ENCODE measurements at places on chromosomes 4 and X.

DNA sequence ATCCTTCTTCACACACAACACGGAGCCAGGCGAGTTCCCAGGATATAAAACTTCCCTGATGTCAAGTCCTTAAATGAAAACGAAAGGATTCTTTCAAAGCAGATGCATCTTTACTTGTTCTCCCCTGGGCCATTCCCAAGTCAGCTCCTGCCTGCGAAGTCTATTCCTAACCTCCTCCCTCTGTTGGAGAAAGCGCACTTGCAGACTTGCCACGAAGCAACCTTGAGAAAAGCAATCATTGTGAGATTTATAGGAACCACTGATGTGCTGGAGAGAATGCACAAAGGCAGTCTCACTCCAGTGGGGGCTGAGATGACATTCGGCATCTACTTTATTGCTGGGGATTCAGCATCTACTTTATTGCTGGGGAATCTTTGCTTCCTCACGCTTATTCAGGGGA is 155.7 kb downstream of the NSUN7 start:
- DNase-seq = no peak

GRCh38 chrX:71493111-71493613 is 39.7 kb upstream of the OGT start:
- DNase-seq = no peak

- peak; percentile 19 for DNase-seq
Measured at GRCh38 chr4:8192748-8193738, 6.0 kb upstream of the SH3TC1 start.

DNA sequence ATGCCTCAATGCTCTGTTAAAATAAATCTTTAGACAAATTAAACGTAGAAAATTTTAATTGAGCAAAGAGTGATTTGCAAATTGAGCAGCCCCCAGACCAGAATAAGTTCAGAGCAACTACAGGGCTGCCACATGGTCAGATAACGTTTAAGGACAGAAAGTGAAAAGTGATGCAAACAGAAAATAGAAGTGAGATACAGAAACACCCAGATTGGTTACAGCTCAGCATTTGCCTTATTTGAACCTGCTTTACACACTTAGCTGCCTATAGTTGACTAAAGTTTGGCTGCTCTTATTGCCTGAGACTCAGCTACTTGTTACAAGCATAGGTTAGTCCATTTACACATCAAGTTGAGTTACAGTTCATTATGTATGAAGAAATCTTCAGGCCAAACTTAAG is 1800.8 kb upstream of the PCDH10 start:
- no peak for DNase-seq

DNA sequence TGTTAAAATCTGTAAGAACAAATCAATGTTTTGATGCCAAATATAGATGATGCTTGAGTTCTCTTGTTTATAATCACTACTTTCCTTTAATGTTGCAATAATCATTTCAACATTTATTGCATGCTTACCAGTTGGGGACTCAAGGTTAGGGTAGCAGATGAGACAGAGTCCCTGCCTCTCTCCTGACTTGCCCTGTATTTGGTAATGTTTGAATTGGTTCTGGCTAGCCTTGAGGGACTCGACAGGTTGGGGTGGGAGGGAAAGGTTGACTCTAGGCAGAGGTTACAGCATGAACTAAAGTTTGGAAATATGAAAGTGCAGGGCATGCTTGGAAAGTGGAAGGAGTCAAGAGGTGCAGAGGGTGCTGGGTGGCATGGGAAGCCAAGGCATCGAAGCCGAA is 2.0 kb downstream of the SEC24B start:
- DNase-seq = no peak

DNA sequence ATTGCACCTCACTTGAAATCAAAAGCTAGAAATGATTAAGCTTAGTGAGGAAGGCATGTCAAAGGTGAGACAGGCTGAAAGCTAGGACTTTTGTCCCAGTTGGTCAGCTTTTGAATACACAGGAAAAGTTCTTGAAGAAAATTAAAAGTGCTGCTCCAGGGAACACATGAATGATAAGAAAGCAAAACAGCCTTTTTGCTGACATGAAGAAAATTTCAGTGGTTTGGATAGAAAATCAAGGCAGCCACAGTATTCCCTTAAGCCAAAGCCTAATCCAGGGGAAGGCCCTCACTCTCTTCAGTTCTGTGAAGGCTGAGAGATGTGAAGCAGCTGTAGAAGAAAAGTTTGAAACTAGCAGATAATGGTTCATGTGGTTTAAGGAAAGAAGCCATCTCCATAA is 150.8 kb downstream of the ADGRL3 start:
- no peak for DNase-seq

DNA sequence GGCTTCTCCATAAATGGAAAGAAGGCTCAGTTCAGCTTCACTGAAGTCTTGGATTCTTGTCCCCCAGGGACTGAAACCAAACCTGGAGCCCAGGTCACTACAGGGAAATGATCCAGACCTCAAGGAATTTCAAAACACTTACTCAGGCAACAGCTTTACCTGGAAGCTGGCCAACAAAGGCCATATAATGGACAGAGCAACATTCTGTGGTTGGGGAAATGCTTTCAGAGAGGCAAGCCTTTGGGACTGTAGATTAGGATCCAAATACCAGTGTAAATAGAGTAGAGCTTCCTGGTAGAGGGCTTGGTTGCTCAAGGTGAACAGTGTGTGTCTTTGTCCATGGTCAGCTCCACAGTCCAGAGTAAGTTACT is 57.0 kb upstream of the PROM1 start:
- no peak for DNase-seq

- DNase-seq = no peak
Measured at GRCh38 chrX:20132666-20133065, 9.0 kb downstream of the EIF1AX start.

GRCh38 chr4:118904935-118905334 is 16.3 kb downstream of the SYNPO2 start:
- no peak for DNase-seq

GRCh38 chr4:87732033-87732765 is 67.2 kb upstream of the IBSP start:
- DNase-seq = no peak

DNA sequence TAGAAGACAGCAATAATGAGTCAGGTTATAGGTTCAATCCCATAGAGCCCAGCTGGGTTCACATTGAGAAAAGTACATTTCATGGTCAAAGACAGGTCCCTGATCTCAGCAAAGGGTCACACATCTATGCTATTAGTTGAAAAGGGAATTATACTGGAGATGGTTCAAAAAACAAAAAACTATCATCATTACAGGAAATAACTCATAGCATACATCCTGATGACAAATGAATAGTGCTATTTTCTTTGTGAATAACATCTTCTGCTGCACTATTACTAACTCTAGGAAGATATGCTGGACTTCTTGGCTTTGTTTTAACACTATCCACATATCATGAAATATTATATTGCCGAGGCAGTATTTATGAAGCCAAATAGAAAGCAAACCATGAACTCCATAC is 202.5 kb upstream of the MAB21L2 start:
- no peak for DNase-seq

GRCh38 chr4:56986192-56986591 is 7.5 kb downstream of the POLR2B start:
- DNase-seq = no peak

GRCh38 chrX:133177202-133177601 is 41.0 kb downstream of the TFDP3 start:
- no peak for DNase-seq

DNA sequence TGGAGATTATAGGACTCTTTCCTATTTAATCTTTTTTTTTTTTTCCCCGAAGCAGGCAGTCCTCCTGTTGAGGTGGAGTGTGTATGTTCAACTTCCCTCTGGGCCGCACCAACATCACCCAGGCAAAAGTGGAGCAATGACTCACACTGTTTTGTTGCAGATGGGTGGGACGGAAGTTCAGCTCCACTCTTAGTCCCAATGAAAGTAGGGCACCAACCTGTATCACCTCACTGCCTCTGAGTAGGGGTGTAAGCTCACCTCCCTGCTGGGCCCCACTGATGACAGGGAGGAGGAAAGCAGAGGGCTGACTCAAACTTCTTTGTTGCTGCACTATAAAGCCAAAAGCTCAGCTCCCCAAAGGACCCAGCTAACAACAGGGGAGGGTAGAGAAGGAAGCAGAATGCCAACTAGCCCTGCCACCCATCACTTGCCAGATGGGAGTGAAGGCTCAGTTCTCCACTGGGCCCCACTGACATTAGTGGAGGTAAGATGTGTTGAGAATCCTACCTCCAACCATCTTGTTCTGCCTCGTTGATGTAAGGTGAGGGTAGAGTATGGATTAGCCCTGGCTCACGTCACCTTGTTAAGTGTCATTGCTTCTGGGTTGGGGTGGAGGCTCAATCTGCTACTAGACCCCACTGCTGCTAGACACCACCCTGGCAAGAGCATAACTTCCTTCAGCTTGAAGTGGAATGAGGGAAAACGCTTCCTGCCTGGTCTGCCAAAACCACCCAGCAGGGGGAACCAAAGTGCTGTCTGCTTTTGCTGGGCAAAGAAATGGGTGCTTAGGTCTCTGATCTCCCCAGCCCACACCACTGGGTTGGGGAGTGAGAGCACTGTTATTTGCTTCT is 14.1 kb downstream of the RPS6KA3 start:
- DNase-seq = peak; percentile 10

DNA sequence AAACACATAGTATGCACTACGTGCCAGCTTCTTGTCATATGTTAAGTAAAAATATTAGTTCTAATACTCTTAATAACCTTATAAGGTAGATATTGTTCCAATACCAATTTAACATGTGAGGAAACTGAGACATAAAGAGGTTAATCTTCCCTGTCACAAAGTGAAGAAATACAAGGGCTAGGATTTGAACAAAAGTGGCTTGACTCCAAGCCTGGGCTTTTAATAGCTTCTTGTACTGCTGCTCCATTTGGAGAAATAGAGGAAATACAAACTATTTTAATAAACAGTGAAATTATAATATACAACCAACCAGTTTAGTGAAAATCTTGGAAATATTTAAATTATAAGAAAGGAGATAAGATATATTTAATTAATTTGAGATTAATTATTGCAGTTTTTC is 33.2 kb downstream of the TLL1 start:
- DNase-seq = no peak

- DNase-seq = no peak
Measured at GRCh38 chrX:100674705-100675104, 30.7 kb downstream of the SRPX2 start.

DNA sequence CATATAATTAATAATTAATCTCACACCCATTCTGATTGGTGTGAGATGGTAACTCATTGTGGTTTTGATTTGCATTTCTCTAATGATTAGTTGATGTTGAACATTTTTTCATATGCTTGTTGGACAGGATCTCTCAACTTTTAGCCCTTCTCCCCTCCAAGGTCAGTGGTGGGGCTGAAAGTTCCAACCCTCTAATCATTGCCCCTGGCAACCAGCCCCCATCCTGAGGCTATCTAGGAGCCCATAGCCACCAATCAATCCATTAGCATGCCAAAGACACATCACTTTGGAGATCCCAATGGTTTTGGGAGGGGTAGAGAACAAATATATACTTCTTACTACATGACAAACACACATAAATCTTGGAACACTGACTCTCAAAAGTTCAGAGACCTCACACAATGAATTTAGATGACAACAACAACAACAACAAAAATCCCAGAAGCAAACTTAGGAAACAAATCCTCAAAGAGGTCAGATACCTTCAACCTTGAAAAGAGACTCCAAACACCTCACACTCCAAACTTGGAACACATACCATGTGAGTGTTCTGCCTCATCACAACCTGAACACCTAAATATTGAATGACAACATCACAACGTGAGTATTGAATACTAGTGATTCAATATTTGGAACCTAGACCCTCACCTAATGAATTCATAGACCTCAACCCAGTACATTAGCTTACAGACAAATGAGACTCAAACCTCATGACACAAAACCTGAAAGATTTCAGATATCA is 19.0 kb upstream of the PAGE4 start:
- DNase-seq = no peak

GRCh38 chr4:139975830-139976272 is 178.1 kb downstream of the MAML3 start:
- DNase-seq = no peak
